Dorsolateral prefrontal cortex (tissue), 122 donors: ENCODE measurements at places on chromosomes 12 and 14. TPM values are rescaled to one million over a fixed set of nuclear protein-coding genes. Genes with fewer than 3 reads are reported as not detected.

MIP gene
- total RNA-seq = 0.19 TPM

PTGES3 gene
- total RNA-seq = 163 TPM

ETNK1 gene
- total RNA-seq = 84.2 TPM

KRT83 gene
- total RNA-seq = 0.40 TPM

COX14 gene
- total RNA-seq = 61.9 TPM

BIN2 gene
- total RNA-seq = 3.7 TPM

POTEM gene
- total RNA-seq = not detected

PLCZ1 gene
- not detected for total RNA-seq

ARHGEF25 gene
- 109 TPM for total RNA-seq

CD69 gene
- total RNA-seq = 0.54 TPM

EPYC gene
- not detected for total RNA-seq

DBX2 gene
- total RNA-seq = 3.0 TPM

ANKS1B gene
- 335 TPM for total RNA-seq

TMEM63C gene
- total RNA-seq = 52.9 TPM

SOAT2 gene
- total RNA-seq = not detected

PIWIL1 gene
- total RNA-seq = not detected

ANKRD13A gene
- total RNA-seq = 37.1 TPM

MDGA2 gene
- total RNA-seq = 22.7 TPM

RNASE1 gene
- 170 TPM for total RNA-seq

GTF2A1 gene
- 49.5 TPM for total RNA-seq

TAS2R46 gene
- 2.7 TPM for total RNA-seq

ADGRD1 gene
- total RNA-seq = 7.3 TPM

TBX5 gene
- total RNA-seq = 0.17 TPM

TRHDE gene
- 66.3 TPM for total RNA-seq

PITPNM2 gene
- 33.4 TPM for total RNA-seq

OR6C2 gene
- total RNA-seq = not detected

DTX1 gene
- total RNA-seq = 56.5 TPM

IL31 gene
- total RNA-seq = not detected

C12orf60 gene
- total RNA-seq = 3.1 TPM

SLC24A4 gene
- 26.5 TPM for total RNA-seq

ABCD2 gene
- total RNA-seq = 12.0 TPM
